ENCODE measurements at places on chromosomes 7 and 10.

DNA sequence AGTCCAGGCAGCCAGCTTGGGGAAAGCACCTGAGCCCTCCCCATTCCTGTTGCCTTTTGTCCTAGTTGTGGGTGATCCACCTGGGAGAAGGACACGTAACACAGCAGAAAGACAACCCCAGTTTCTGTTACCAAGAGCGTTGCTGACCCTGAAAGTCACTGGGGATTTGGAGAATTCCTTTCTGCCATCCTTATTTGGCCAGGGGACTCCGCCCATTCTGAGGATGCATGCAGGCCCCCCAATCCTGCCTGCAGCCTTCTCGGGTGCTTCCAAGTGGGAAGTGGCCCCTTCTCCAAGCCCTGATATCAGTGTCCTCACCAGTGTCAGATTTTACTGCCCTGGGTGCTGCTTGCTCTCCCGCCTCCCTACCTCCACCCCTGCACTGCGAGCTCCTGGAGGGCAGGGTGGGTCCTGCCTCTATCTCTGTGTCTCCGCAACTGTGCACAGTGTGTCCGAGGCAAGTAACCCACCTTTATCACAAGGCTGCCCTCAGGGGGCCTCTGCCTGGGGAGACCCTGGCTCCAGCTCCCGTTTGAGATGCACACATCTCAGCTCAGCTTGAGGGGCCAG is 9.2 kb upstream of the ADCY1 start:
- DNase-seq, result no peak

GRCh38 chr7:54857294-54857693 is 98.3 kb upstream of the SEC61G start:
- DNase-seq, result no peak

DNA sequence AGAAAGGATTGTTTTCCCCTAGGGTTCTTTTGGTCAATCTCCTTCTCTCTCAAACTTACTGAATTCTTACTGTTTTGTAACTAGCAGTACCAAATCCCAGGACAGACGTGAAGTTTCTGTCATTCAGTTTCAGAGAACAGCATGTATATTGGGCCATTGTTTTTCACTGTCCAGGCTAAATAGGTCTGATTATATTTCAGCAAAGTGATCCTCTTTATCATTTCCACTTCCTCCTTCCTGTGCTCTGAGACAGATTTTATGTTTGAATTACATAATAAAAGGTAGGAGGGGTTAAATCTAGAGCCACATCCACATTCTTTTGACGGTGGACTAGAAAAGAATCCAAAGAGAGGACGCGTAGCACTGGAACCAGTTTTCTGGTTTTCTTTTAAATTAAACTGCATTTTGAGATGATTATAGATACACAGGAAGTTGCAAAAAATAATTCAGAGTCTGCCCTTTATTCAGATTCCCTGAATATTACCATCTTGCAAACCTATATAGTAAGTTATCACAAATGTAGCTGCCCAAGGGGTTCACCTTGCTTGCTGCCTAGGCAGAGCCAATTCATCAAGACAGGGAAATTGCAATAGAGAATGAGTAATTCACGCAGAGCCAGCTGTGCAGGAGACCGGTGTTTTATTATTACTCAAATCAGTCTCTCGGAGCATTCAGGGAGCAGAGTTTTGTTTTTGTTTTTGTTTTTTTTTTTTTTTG is 40.1 kb downstream of the AKR1E2 start:
- no peak for DNase-seq

DNA sequence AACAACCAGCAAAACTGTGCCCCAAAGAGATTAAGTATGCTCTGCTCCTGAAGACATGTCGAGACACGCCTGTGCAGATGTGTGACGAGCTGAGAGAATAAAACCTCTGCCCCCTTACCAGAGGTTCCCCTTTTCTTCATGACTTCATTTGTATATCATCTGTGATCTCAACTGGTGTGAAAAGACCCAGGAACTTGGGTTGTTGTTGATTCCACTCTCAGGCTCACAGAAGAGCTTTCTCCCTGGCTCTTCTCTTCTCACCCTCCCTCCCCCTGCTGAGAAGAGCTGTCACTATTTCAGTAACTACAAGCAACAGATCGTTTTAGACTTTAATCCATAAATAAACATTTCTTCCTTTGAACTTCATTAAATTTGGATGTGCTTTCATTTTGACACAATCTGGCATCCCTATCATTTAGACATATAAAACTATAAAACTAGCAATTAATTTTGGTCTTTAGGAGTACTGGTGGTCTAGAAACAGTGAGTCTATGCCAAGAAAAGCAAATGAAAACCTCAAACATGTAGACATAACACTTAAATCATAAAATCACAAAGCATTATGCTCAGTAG is 179.3 kb upstream of the FZD8 start:
- DNase-seq, result peak; percentile 37

DNA sequence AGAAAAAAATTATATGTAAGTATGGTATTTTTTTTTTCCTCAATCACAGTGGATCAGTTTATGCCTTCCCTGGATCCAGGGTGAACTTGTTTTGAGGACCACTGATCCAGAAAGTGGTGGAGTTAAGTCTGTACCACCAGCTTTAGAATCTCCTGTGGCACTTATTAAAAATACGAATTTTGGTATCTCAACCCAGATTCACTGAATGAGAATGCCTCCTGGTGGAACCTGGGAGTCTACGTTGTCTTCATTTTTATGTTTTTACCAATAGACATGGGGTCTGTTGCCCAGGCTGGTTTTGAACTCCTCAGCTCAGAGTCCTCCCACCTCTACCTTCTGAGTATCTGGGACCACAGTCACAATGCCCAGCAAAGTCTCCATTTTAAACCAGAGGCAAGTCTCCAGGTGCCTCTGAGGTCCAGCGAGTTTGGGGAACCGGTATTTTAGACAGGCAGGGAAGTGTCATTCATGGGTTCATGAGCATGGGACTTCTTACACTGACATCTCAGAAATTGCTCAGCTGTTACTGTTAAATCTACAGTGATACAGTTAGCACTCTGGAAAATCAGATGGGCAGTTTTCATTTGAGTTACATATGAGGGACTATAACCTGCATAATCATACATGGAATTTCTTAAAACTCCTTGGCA is 200.9 kb downstream of the AUTS2 start:
- no peak for DNase-seq

- DNase-seq, result peak; percentile 55
These were observed 65.4 kb downstream of the SP8 start for GRCh38 chr7:20721086-20721810.

- no peak for DNase-seq
These were observed 41.1 kb downstream of the STK32C start for GRCh38 chr10:132266594-132267161.

DNA sequence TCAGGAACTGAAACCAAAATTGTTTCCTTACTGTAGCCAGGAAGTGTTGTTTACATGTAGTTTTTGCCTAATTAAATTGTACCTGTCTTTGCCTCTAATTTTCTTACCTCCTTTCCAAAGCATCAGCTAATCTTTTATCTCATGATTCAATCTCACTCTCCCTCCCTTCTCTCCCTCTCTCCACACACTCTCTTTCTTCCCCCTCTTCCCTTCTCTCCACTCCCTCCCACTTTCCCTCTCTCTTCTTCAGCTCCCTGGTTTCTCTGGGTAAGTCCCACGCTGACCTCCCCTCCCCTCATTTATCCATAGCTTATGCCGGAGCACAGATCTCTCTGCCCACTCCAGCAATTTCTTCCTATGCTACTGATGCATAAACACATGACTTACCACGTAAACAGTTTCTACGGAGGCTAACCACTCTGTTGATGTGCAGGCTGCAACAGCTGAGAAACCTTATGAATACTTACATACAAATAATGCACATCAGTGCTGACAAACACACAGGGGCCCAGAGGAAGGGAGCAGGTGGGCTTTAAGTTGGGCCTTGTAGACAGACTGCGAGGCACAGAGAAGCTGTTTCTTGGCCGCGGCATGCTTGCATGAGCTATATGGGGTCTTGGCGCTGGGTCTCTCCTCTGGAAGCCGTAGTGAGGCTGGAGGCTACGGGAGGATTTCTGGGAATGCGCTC is 174.4 kb upstream of the PLXNA4 start:
- no peak for DNase-seq

- no peak for DNase-seq
These were observed 2.4 kb upstream of the SCART1 start for GRCh38 chr10:133451346-133451745.

GRCh38 chr7:41999736-42000283 is 237.2 kb downstream of the GLI3 start:
- no peak for DNase-seq

DNA sequence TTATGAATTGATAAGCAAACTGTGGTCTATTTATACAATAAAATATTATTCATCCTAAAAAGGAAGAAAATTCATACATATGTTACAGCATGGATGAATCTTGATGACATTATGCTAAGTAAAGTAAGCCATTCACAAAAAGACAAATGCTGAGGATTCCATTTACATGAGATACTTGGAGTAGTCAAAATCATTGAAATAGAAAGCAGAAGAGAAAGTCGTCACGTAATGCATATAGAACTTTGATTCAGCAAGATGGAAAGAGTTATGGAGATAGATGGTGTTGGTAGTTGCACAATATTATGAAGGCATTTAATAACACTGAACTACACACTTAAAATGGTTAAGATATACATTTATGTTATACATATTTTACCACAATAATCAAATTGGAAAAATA is 309.7 kb upstream of the KLF6 start:
- no peak for DNase-seq

DNA sequence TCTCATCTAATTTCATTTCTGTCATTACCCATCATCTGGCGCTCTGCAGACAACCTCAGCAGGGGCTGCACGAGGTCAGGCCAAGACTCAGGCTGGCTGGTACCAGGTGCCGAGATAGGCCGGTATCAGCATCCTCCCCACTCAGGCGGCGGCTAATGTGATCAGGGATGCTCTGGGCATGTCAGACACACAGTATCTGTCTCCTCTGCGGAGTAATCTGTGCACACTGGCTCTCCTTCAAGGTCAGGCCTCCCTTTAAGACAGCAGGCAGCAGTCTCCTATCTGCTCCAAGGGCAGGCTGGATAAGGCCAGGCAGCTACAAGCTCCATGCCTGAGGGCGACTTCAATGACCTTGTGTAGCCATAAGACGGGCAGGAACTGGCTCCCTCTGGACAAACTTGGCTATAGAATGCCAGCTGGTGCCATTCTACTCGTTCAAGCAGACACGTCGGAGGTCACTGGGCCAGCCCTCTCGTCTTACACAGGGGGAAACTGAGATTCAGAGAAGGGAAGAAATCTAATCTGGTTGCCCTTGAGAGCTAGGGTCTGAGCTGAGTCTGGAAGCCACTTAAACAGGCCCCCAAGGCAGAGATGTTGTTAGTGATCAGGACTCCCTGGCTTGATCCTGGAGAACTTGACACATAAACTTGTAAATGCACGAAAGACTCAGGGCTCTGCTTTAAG is 59.3 kb downstream of the ARHGAP22 start:
- no peak for DNase-seq

DNA sequence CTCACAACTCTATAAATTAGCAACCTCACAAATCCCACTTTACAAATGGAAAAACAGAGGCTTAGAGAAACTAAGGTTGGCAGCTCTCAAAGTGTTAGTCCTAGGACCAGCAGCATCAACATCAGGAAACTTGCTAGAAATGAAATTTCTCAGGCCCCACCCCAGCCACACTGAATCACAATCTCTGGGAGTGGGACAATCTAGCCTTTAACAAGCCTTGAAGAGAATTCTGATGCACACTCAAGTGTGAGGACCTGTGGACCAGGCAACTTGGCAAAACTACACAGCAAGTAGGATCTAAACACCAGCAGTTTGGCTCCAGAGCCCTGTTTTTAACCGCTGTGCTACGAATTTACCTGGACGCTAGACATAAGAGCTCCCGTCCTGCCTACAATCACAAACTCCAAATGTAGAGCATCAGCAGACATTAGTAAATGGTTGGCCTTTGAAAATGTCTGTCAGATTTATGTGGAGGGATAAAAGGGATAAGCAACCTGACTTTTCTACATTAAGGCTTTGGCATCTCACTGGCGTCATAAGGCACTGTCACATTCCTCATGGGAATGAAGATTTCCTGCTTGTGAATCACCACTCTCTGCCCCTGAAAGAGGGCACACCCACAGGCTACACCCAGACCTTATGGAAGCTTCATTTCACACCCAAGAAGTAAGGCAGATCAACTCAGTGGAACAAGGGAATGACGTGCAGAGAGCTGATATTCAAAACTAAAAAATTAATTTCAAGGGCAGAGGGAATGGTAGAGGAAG is 34.5 kb downstream of the PPP1R3C start:
- peak; percentile 94 for DNase-seq

DNA sequence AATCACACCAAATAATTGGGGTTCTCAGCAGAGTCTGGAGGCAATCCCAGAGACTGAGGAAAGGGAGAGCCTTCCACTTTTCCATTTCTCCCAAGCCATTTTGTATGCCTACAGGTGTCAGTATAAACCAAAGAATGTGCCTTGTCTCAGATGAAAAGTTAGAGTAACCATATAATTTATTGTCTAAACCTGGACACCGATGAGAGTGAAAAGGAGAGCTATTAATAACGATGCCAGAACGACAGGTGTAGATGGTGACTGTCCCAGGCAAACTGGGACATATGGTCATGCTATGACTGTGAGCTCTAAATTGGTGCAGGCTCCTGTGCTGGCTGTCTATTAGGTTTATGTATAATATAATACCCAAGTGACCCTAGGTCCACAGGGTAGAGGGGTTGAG is 219.6 kb downstream of the ARHGAP12 start:
- DNase-seq, result no peak

GRCh38 chr7:123972831-123973230 is 47.8 kb downstream of the SPAM1 start:
- no peak for DNase-seq

DNA sequence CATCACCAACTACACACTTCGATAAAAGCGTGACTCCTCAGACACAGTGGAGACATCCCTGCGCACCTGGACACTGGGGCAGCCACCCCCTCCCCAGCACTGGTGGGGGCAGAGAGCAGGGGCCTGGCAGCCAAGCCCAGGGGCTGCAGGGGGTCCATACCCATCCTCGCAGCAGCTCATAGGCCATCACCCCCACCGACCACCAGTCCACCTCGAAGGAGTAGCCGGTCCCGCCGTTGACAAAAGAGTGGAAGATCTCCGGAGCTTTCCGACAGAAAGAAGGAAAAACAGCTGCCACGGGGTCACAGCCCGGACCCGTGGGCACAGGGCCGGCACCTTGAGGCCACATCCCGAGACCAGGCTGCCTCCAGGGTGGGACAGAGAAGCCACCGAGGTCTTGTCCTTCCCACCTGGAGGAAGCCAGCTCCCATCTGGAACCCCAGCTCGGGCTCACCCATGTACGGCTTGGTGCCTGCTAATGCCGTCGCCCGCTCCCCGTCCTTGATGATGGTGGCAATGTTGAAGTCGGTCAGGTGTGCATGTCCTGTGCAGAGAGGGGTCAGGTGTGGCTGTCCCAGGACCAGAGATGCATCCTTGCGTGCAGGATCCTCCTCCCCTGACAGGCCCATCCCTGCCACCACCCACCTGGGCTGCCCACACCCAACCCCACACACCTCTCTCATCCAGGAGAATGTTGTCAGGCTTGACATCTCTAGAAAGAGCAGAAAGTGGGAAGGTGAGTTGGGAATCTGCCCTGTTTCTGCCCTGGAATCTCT is 38.5 kb downstream of the DPYSL4 start:
- DNase-seq, result no peak

GRCh38 chr7:66696774-66697191 is 43.8 kb upstream of the RABGEF1 start:
- DNase-seq, result peak; percentile 51

All from foreskin keratinocyte (primary cell).